ENCODE measurements at places on chromosomes 7 and 10.

DNA sequence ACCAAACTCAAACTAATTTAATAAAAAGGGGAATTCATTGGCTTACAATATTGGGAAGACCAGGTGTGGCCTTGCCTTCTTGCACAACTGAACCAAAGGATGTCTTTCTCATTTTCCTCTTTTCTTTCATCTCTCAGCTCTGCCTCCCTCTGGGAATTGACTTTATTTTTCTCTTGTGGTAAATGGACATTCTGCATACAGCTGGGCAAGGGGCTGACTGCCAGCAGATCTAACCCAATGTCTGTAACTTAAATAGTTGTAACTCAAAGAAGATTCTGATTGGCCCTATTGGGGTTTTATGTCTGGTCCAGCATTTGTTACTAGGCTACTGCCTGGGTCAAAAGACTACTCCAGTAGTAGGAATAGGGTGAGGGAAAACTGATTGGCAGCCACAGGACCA, 15.3 kb downstream of the PTTG1IP2 start:
- DNase-seq = no peak

GRCh38 chr7:76428868-76429805, 4.4 kb downstream of the ZP3 start:
- DNase-seq = peak; percentile 32

DNA sequence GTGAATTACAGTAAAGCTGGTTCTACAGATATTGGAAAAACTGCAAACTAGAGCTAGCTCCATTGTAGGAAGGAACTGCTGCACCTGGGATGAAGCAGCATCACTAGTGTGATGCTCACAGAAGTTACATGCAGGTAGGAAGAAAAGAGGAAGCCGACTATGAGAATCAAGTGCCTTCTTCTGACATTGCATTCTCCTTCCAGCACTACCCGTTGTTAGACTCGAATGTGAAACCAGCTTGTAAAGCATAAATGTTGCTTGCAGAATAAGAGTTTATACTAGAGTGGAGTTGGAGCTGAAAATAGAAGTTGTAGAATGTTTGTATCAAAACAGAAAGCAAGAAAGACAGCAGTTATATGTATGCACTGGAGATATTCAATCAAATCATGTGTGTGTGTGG, 49.9 kb downstream of the TRIM24 start:
- DNase-seq = no peak

DNA sequence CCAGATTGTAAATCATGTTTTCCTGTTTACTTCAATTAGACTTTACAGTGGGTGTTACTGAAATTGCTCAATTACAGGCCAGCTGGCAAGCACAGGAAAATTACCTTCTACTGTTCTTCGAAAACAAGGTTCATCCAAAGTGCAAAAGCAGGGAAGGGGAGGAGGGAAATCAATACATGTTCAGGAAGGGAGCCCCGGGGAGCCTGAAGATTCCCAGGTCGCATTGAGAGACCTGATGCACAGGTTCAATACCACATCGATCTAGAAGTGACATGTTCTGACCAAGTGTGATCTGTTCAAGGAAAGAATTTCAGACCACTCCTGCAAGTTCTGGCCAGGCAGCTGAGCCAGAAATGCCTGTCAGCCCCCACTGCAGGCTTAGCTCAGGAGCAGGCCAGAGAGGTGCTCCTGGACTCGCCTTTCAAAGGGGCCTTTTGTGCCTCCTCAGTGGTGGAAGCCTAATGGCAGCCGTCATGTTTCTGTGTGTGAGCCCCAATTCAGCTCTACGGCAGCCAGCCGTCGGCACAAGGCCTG, 35.9 kb downstream of the FAM53B start:
- DNase-seq = peak; percentile 60

DNA sequence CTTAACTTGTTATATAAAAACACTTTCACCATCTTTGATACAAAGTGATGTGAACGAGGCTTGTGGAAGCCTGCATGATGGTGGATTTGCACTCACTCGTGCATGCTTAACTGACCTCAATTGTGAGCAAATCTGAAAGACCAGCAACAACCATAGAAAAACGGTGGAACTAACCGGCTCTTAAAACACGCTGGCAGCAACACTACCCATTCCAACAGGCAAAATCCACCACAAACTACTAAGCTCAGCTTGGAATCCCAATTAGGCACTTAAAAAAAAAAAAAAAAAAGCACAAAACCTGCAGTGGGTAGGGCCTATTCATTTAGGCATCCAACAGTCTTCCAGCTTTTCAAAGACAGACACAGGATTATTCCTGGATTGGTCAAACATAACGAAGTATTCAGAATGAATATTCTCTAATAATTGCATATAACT, 1.8 kb downstream of the GDI2 start:
- DNase-seq = peak; percentile 69
